ENCODE measurements at places on chromosomes 4 and X. TPM values are rescaled to one million over a fixed set of nuclear protein-coding genes. Genes with fewer than 3 reads are reported as not detected.

ZNF711 gene
- 0.51 TPM for total RNA-seq

GRCh38 chrX:15998350-15998749 is 125.0 kb upstream of the GRPR start:
- DNase-seq = no peak

GRCh38 chr4:73404457-73404856 is 370 bp downstream of the ALB start:
- DNase-seq = no peak

GRCh38 chrX:124388562-124388961 is 42.2 kb downstream of the SH2D1A start:
- peak; percentile 19 for DNase-seq

Data from uterus (tissue), 4 donors.